ENCODE measurements at places on chromosomes 3 and 15. TPM values are rescaled to one million over a fixed set of nuclear protein-coding genes. Genes with fewer than 3 reads are reported as not detected.

DNA sequence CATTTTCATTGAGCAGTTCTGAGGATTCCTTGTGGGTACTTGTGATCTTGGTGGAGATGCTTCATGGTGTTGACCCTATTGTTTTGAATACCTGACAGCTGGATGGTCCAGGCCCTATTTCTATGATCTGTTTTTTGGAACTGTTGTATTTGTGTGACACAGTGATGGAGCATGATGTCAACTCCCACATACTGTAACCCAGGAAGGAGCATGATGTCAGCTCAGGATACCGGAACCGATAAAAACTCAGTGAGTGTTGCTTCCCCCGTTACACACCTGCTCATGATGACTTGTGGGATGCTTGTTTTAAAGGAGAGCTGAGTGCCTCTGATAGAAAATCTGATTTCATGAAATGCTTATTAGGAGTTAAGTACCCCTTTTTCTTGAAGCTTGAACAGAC, 45.1 kb downstream of the ZBTB38 start:
- H3K27ac ChIP-seq = peak overlapping the region; percentile 100
- DNase-seq = no peak
- H3K36me3 ChIP-seq = no peaks in the 10 kb centered on the region
- peaks cover 48% of the 10 kb centered on the region for H3K4me1 ChIP-seq
- H3K4me3 ChIP-seq = no peak overlapping the region

DNA sequence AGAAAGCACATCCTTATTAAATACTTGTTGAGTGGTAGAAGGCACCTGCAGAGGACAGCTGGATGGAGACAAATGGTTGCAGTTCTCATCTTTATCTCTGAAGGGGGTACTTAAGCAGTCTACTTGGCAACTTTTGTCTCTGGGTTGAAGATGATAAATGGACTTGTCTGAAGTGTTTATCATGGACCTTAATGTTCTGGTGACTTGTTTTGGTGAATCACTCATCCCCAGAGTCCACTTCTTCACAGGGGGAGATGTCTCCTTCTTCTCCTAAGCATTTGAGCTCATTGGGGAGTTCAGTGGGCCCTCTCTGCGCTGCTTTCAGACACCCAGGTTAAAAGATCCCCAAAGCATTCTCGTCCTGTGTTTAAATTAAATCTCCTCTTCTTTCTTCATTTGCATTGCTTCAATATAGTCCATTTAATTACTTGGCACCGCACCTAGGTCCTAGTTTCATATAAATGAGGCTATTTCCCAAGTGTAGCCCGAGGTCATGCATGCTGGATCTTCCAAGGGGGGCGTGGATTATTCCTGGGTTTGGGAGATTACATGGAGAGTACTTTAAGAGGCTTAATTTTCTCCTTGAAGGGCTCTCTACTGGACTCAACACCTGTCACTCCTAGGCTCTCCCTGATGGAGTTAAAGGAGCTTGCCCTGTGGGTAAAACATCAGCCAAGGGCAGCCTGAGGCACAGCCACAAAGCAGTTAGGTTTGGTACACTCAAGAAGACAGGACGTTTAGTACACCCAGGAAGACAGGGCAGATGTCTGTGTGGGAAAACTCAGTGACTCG, 239.3 kb upstream of the C2CD4B start:
- H3K36me3 ChIP-seq = no peaks in the 10 kb centered on the region
- no peak overlapping the region for H3K27ac ChIP-seq
- H3K27me3 ChIP-seq = no peaks in the 10 kb centered on the region

- no peaks in the 10 kb centered on the region for H3K27me3 ChIP-seq
- H3K36me3 ChIP-seq = no peaks in the 10 kb centered on the region
- no peak overlapping the region for H3K4me3 ChIP-seq
These were observed 65.6 kb upstream of the CHRNA7 start for GRCh38 chr15:31964586-31965307.

GRCh38 chr3:66335671-66336070, 114.9 kb downstream of the SLC25A26 start:
- no peak for DNase-seq
- H3K36me3 ChIP-seq = no peaks in the 10 kb centered on the region
- H3K27ac ChIP-seq = no peak overlapping the region
- no peaks in the 10 kb centered on the region for H3K4me1 ChIP-seq
- no peaks in the 10 kb centered on the region for H3K27me3 ChIP-seq

DNA sequence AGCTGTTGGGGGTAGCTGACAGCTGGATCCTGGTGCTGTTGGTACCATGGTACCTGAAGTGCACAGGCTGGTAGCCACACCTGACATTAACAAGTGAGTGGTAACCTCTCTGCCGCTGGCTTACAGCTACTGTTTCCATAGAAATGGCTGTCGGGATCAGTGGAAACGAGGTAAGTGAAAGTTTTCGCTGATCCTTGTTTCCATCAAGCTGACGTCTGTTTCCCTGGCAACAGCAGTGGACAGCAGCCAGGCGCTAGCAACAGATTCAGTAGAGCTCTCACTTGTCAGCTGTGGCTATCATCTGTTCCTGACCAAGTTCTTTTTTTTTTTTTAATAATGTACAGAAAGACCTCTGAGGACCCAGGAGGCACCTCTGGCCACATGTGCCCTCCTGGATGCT, 166.2 kb downstream of the CHDH start:
- peaks cover 5% of the 10 kb centered on the region for H3K27me3 ChIP-seq
- no peaks in the 10 kb centered on the region for H3K4me1 ChIP-seq
- no peaks in the 10 kb centered on the region for H3K36me3 ChIP-seq
- no peak overlapping the region for H3K4me3 ChIP-seq
- DNase-seq = peak; percentile 55
- no peak overlapping the region for H3K27ac ChIP-seq

Gene LMCD1
- total RNA-seq = 70.9 TPM

Gene FBLN2
- 39.2 TPM for total RNA-seq

DNA sequence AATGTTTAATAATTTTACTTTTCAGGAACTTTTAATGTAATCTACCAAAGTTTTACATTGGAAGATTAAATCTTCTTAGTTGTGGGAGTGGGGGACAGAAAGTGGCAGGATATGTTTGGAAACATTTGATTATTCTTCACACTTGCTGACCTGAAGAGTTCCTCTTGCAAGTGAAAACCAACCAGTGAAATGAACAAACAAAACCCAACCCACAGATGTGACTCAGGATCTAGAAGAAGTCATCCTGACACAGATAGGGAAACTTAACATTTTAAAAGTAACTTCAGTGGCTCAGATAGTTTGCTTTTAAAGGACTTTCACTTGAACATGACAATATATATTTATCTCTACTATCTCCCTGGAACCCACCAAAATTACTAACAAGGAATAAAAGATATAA, 55.4 kb downstream of the ASTE1 start:
- H3K27ac ChIP-seq = no peak overlapping the region
- H3K36me3 ChIP-seq = no peaks in the 10 kb centered on the region
- no peaks in the 10 kb centered on the region for H3K27me3 ChIP-seq
- H3K4me3 ChIP-seq = no peak overlapping the region

Gene PLA2G4E
- total RNA-seq = not detected

GRCh38 chr3:110459021-110459420, 612.6 kb upstream of the NECTIN3 start:
- no peaks in the 10 kb centered on the region for H3K27me3 ChIP-seq
- no peaks in the 10 kb centered on the region for H3K36me3 ChIP-seq
- no peak overlapping the region for H3K4me3 ChIP-seq
- H3K27ac ChIP-seq = no peak overlapping the region
- DNase-seq = no peak

- H3K27ac ChIP-seq = no peak overlapping the region
- peaks cover 19% of the 10 kb centered on the region for H3K4me1 ChIP-seq
- H3K27me3 ChIP-seq = no peaks in the 10 kb centered on the region
- no peak for DNase-seq
- no peak overlapping the region for H3K4me3 ChIP-seq
These were observed 16.7 kb downstream of the PDIA5 start for GRCh38 chr3:123083383-123084124.

Measured in uterus (tissue), 4 donors.